Mesendoderm (in vitro differentiated cells): ENCODE measurements at places on chromosomes 5 and 9.

GRCh38 chr9:107635101-107635802 lies 145.7 kb upstream of the KLF4 start:
- DNase-seq, result no peak

- peak; percentile 91 for DNase-seq
Observed at GRCh38 chr5:139658928-139659667, 10.9 kb downstream of the CXXC5 start.

DNA sequence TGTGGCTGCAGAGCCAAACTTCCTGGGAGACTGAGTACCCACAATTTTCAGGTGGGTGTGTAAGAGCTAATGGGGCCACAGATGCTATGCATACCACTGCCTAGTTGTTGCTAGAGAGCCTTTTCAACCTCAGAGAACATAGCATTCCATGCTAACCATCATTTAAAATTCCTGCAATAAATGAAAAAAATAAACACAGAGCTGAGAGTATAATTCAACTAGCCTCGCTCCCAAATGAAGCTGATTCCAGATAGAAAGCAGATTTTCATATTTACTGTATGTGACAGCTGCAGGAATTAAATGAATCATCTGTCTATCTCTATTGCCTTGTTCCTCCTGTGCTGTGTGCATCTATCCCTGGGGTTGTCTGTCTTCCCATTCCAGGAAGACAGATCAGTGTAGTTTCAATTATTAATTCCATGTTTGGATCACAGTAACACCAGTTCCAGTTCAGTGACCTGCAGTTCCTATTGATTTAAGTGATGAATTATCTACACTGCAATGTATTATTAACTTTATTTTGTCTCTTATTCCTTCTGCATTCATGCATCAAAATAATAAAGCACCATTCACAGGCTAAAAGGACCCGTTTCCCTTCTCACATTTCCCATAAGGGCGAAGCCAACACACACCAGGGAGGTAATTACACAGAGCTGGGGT lies 324.5 kb downstream of the SLIT3 start:
- DNase-seq, result no peak

- DNase-seq, result no peak
Observed at GRCh38 chr5:10525124-10525495, 38.8 kb upstream of the ANKRD33B start.

DNA sequence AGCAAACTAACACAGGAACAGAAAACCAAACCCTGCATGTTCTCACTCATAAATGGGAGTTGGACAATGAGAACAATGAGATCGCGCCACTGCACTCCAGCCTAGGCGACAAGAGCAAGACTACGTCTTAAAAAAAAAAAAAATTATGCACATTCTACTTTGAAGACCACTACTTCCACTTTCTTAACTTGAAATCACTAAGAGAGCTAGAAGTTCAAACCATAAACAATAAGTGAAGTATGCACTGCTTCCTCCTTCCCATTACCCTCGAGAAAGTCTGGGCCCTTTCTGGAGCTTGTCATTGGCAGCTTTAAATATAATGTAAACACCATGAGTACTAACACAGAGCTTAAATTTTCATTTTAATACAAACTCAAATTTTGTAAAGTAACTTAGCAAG lies 94.9 kb downstream of the TLE1 start:
- DNase-seq, result no peak

- peak; percentile 86 for DNase-seq
Observed at GRCh38 chr5:25544652-25545249, 900.0 kb upstream of the CDH10 start.

DNA sequence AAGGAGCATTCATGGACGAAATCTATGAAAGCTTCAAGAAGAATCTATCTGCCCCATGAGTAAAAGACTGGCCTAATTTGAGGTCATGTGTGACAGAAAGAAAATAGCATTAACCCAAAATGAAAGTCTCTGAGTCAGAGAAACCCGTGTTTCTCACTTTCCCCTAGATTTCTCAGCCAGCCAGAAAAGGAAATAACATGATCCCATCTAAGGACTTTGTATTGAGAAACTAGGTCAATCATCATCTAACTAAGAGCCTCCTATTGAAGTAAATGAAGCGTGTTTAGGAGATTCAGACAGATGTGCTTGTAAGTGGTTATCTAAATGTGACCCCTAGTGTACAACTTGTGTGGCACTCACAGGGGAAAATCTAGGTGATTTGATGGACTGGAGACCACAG lies 77.3 kb upstream of the ZNF366 start:
- no peak for DNase-seq

GRCh38 chr5:15266841-15267240 lies 233.1 kb upstream of the FBXL7 start:
- no peak for DNase-seq

DNA sequence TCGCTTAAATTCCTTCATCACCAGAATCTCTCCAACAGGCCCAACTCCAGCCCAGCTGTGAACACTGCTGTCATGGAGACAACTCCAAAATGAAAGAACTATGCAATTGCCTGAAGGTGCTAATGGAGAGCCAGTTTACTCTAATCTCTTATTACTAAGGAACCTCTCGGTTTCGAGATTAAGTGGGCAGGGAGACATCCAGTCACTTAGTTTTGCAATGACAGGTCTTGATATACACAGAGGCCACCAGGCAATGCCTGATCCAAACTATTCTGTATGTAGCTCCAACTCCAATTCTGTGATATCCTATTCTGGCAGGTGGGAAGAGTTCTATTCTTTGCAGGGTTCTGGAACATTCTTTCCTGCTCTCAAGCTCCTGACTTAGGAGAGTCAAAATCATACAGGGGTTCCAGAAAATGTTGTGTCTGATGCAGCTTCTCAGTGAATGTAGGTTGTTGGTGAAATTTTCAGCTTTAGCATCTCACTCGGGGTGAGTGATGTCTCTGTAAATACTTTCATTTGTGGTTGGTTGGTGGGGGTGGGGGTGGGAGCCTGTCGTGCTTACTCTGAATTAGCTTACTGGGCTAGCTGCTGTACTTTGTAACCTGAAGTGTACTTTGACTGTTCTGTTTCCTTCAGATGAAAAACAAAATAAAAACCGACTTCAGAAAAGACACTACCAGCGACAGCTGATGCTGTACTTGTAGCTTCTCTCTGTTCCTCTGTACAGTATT lies 170.9 kb downstream of the PALM2AKAP2 start:
- DNase-seq, result peak; percentile 53

- no peak for DNase-seq
Observed at GRCh38 chr9:70962761-70963440, 158.5 kb downstream of the TRPM3 start.

GRCh38 chr9:99272836-99273235 lies 50.8 kb downstream of the SEC61B start:
- DNase-seq, result no peak

GRCh38 chr5:180600554-180601041 lies 9.3 kb upstream of the SCGB3A1 start:
- DNase-seq, result no peak

GRCh38 chr5:60399507-60399906 lies 300.5 kb downstream of the DEPDC1B start:
- DNase-seq, result no peak

- no peak for DNase-seq
Observed at GRCh38 chr9:125988479-125989050, 241.4 kb downstream of the PBX3 start.

DNA sequence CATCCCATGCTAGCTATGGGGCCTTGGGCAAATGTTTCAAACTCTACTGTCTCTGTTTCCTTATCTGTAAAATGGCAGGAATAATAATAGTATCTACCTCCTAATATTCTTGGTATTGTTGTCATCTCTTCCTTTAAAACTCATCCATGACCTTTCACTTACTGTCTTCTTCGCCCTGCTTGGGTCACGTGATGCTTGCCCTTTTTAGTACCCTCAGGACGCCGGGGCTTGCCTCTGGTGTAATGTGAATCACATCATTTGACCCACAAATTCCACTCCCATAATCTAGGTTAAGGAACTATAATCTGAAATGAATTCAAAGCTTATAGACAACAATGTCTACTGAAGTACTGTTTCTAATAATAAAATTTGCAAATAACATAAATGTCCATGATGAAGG lies 162.7 kb downstream of the DRD1 start:
- no peak for DNase-seq

GRCh38 chr5:137751869-137752491 lies 2.2 kb downstream of the HNRNPA0 start:
- peak; percentile 78 for DNase-seq

GRCh38 chr5:115751176-115751575 lies 65.3 kb downstream of the CDO1 start:
- no peak for DNase-seq

DNA sequence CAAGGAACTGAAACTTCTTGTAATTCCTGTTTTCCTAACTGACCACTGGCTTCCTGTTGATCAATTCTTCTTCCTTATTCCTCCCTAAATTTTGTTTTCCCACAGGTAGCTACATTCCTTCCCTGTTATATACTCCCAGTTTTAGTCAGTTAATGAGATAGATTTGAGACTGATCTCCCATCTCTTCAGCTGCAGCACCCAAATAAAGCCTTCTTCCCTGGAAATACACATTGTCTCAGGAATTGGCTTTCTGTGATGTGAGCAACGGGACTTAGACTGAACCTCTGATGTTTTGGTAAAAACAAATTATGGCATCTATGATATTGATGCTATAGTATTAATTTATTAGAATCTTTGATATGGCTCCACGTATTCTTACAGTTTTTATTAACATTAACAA lies 617.3 kb upstream of the ST8SIA4 start:
- DNase-seq, result peak; percentile 4

DNA sequence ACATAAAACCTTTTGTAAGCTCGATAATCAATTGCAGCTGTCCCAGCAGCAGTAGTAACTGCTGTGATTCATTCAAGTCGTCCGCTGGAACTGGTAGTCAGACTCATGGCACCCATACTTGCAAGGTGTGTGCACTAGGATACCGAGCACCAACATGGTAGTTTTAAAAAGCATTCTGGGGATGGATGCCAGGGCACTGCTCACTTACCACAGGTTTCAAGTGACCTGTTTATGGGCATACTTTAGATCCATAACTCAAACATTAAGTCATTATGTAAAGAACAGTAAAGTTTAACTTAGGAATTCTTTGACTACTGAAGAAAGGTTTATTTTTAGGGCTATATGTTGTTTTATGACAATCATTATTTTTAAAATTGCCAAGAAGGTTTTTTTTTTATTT lies 2277.6 kb downstream of the MAT2B start:
- DNase-seq, result no peak

GRCh38 chr5:80799041-80799440 lies 144.3 kb upstream of the DHFR start:
- peak; percentile 5 for DNase-seq

DNA sequence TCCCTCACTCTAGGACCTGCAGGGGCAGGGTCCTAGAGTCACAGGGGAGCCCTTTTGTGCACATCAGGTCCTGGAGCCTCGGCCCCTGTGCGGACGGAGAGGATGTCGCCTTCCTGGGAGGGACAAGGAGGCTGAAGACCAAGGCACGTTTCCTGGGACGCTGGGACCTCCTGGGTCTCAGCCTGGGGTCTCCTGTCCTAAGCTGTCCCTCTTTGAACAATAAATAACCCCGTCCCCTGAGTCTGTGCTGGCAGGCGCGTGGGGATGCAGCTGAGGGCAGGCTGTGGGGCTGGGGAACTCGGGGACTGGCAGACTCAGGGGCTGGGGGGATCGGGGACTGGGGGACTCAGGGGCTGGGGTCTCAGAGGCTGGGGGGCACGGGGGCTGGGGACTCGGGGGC lies 31.1 kb downstream of the PAEP start:
- no peak for DNase-seq

DNA sequence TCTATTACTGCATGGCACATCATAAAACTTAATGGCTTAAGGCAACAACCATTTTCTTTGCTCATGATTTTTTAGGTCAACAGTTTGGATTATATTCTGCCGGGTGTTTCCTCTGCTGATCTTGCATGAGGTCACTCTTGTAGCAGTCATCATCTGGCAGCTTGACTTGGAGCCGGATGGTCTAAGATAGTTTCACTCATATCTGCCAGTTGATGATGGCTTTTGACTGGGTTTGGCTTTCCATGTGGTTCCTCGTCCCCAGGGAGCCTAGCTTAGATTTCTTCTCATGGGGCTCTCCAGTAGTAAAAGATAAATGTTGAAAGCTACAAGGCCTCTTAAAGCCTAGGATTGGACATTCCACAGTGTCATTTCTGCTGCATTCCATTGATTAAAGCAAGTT lies 27.4 kb downstream of the LNPEP start:
- DNase-seq, result no peak

GRCh38 chr5:67026278-67026677 lies 170.3 kb downstream of the CD180 start:
- no peak for DNase-seq

DNA sequence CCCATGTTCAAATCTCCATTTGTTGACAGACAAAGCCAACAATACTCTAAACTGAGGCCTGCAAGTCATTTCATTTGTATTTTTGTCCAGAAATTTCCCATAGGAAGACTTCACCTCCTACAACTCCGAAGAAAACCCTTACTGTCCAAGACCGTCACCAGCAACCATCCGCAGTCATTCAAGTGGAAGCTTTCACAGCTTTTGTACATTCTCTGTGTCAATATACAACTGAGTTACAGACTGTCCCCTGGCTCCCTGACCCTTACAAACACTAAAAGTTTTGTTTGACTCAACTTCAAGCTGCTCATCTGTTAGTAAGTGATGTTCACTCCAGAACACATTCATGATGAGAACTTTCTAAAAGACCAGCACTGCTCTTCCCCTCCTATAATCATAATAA lies 210.1 kb downstream of the DEPDC1B start:
- DNase-seq, result no peak

- no peak for DNase-seq
Observed at GRCh38 chr5:123170816-123171215, 81.8 kb downstream of the PRDM6 start.

GRCh38 chr5:76332611-76333205 lies 70.4 kb upstream of the IQGAP2 start:
- no peak for DNase-seq

DNA sequence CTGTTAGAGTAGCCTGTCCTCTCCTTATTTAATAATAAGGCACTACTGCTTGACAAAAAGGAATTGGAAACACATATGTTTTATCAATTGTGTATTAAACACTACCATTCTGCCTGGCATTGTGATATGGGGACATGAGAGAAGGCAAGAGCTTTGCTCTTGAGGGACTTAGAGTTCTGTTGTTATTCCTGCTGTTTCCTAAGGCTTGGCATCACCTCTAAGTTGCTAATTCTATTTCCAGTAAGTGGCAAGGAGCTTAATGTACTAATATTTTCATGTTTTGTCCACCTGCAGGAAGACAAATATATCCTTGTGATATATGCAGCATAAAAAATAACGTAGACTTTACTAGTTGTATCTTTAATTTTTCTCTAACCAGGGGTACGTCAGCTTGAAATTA lies 12.6 kb downstream of the HMGCR start:
- DNase-seq, result no peak

DNA sequence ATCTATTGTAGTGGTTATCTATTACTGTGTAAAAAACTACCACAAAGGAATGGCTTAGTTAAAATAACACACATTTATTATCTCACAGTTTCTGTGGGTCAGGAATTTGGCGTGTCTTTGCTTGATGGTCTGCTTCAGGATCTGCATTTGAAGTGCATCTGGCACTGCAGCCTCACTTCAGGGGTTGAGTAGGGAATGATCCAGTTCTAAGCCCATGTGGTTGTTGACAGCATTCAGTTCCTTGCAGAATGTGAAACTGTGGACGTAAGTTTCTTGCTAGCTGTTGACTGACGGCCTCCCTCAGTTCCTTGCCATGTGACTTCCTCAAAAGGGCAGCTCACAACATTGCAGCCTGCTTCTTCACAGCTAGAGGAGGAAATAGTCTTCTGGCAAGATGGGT lies 2.1 kb upstream of the OGN start:
- DNase-seq, result no peak
